ENCODE measurements at places on chromosomes 4 and X.

GRCh38 chrX:16930392-16930791 lies 16.1 kb upstream of the REPS2 start:
- no peak for DNase-seq

DNA sequence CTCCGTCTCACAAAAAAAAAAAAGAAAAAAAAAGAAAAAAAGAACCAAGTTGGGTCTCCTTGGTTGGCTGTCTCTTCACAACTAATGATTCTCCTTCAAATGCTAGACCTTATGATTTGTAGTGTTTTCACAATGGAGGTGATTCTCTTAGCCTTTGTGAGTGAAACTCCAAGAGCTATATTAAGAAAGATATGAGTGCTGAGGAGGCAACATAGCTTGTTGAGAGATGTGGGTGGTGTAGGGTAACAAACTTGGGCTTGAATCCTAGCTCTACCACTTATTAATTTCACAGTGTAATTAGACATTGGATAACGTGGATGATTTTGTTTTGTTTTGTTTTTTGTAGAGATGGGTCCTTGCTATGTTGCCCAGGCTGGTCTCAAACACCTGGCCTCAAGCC lies 10.4 kb upstream of the SEPTIN11 start:
- no peak for DNase-seq

DNA sequence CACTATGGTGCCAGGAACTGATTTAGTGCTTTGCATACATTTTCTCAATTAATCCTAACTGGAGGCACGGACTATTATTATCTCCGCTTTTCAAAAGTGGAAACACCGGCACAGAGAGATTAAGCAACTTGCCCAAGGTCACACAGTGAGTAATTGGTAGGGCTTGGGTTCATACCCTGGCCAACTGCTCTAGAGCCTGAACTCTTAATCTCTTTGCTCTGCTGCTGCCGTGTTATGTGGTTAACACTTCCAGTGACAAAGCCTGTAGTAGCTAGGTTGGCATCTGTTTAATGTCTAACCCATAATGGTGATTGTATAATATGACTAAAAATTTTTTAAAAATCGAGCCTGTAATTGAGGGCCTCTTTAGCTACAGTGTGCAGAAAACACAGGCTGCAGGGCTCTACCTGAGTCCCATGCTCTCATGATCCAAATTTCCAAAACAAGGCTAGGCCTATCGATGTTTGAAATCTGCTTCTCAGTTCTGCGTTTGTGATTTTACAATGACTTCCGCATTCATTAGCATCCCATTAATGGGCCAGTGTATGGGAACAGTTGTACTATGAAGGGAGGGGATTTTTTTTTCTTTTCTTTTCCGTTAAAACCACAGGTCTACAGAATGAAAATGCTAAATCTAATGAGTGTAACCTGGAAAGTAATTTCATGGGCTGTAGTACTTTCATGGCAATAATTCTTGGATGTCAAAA lies 219.3 kb upstream of the JADE1 start:
- no peak for DNase-seq

- DNase-seq: no peak
These were observed 44.8 kb downstream of the RPS6KA3 start for GRCh38 chrX:20221902-20222301.

- peak; percentile 7 for DNase-seq
These were observed at the start of gene ITM2A for GRCh38 chrX:79366873-79367749. ITM2A (minus strand) TSS chrX:79367334; CDS start chrX:79367215, 119 bp downstream.

DNA sequence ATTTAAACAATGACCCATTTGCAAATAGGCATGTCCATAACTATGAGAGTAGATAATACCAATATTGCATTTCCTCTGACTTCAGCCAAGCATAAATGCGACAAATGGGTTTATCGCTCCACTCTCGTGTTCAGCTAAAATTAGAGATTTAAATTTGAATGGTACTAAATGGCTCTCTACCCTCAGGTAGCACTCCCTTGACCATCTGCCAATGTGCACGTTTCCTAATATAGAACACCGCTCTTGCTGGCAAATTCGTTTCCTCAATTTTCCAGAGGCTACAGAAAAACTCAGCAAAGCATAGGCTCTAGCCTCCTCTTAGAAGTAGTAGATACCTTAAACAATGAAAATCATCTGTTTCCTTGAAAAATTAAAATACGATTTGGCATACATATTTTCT lies 251.6 kb downstream of the ADGRA3 start:
- DNase-seq: no peak

- no peak for DNase-seq
These were observed 15.8 kb downstream of the ART3 start for GRCh38 chr4:76090241-76090691.

DNA sequence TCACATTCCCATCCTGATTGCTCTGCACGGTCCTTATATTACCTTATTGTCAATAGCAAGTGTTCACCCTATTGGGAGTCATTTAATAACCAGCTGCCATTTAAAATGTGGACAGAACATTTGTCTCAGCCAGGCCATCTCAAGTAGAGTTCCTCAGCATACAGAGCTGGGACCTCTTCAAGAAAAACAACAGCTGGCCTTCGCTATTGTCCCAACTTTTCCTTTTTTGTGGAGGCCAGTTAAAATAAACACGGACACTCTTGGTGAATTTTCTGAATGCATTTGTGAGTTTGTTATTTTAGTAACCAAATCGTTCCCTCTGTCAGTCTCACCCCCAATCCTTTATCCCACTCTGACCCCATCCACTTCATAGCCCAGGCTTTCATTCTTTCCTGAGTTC lies 395.3 kb upstream of the PITX2 start:
- no peak for DNase-seq

DNA sequence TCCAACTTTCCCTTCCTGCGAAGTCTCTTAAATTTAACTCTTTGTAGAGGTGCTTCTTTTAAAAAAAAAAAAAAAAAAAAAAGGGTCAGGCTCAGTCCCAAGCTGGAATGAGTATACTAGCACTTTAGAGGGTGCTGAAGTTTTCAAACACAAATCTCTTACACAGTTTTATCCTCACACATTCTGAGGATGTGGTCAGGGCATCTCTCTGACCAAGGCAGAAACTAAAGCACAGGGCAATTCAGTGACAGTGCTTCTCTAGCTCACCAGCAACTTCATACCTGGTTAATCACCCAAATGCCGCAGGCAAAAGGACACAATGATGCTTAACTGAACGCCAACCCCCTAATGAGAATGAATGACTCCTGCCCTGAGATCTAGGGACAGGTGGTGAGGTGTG lies 9.8 kb upstream of the PGM2 start:
- DNase-seq: no peak

DNA sequence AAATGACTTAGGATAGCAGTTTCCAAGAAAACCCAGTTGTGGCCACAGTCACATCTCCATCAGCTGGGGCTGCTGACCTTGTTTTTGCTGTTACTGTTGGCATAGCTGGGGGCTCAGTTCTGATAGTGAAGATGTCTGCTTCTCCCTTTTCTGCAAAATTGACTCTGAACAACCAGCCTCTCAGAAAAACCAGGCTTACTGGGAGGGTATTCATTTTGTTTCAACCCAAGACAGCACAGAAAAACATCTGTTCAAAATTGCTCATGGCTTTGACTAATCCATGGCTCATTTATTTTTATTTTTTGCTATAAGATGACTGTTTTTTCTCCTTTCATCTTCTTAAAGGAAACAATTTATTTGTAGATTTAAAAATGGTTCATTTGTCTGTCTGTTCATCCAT lies 53.1 kb downstream of the RASL11B start:
- no peak for DNase-seq
